Lower lobe of right lung (tissue), 2 donors: ENCODE measurements at places on chromosomes 16 and 17.
A peak's percentile ranks its signal among the peaks of the same experiment; 100 is the strongest.

DNA sequence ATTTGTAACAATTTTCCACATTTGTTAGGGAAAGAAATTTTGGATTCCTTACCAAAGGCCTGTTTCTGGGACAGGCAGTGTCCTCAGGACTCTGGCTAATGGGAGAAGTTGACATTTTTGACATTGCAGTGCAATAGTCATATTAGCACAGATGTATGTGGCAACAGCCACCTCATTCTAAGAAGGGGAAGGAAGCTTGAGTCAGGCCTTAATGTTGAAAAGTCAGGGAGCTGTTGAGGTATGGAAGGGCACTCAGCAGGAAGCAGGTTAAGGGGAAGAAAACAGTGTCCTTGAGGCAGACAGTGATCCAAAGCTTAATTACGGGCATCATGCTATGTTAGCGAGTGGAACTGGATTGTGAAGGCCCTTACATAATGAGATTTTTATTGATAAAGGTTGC, 20.9 kb downstream of the AKTIP start:
- no peak for DNase-seq

DNA sequence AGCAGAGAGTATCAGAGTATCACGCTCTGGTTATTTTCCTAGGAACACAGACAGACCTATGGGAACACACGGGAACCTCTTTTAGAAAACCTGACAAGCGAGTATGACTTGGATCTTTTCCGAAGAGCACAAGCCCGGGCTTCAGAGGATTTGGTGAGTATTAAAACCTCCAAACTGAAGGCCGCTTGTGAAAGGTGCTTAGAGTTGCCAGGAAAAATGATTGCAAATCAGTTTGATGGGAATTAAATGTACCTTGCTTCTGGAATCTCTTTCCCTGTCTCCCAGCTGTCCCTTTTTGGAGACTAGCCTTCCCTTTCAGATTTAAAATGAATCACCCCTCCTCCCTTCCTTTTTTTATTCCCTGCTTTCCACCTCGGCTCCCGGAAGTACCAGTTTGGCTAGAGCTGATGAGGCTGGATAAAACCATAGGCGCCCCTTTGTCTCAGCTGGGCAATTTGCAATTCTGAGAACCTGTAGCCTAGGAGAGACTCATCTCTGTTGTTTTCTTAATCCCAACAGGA, 27.3 kb downstream of the KAT7 start:
- no peak for DNase-seq

GRCh38 chr16:47486856-47487255, 25.7 kb downstream of the PHKB start:
- DNase-seq: no peak

DNA sequence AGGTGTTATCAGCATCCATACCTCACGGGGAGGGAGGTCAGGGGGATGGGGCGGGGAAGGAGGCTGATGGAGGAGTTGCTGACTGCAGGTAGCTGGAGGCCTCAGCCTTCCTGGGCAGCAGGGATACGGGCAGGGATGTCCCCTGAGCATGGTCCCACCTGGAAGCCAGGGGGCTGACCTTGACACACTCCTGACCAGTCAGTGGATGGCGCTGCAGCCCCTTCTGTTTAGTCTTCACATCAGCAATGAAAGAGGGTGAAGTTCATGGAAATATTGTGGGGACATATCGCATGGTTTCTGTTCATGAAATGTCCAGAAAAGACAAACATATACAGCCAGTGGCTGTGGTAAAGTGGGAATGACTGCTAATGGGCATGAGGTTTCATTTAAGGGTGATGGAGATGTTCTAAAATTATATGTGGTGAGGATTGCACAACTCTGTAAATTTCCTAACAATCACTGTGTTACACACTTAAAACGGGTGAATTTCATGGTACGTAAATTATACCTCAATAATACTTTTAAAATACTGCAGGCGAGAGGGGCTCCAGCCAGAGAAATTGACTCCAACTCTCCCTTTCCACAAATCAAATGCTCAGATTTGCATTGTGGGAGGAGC, 489.6 kb downstream of the CDH13 start:
- DNase-seq: no peak

- peak; percentile 17 for DNase-seq
Observed at GRCh38 chr16:88055356-88055755, 104.1 kb downstream of the BANP start.

DNA sequence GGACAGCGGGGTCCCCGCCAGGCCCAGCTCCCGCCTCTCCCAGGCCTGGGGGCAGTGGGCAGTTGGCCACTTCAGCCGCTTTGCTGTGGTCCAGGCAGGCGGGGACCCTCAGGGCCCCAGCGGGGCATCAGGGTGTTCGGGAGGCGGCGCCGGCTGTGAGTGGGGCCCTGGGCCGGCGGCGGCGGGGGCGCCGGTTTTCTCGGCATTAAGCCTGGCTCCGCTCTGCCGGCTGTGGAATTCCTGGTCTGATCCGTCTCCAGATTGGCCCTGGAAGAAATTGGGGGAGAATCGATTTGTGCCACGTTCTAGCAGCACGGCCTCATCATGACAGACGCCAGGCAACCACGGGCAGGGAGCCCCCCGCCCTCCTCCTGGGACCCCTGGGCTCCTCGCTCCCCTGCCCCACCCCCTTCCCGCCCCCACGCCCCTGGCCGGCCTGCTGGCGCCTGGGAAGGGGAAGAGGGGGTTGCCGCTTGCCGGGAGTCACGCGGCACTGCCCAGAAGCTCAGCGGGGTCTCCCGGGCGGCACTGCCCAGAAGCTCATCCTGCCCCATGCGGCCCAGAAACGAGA, 28.6 kb upstream of the SSTR5 start:
- no peak for DNase-seq

DNA sequence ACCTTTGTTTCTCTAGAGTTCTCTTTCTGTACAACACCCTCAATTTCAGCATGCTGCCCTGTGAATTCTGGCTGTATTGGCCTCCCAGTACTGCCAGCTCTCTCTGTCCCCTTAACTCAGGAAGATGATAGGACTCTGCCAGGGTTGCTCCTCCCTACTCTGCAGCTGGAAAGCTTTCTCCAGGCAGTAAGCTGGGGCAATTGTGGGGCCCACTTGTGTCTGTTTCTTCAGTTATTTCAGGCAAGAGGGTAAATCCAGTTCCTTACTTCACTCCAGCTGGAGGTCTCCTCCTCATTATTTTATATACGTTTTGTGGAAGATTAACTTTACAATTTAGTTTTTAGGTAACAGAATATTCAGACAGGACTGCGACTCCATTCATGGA, 9.9 kb downstream of the C17orf100 start:
- no peak for DNase-seq

DNA sequence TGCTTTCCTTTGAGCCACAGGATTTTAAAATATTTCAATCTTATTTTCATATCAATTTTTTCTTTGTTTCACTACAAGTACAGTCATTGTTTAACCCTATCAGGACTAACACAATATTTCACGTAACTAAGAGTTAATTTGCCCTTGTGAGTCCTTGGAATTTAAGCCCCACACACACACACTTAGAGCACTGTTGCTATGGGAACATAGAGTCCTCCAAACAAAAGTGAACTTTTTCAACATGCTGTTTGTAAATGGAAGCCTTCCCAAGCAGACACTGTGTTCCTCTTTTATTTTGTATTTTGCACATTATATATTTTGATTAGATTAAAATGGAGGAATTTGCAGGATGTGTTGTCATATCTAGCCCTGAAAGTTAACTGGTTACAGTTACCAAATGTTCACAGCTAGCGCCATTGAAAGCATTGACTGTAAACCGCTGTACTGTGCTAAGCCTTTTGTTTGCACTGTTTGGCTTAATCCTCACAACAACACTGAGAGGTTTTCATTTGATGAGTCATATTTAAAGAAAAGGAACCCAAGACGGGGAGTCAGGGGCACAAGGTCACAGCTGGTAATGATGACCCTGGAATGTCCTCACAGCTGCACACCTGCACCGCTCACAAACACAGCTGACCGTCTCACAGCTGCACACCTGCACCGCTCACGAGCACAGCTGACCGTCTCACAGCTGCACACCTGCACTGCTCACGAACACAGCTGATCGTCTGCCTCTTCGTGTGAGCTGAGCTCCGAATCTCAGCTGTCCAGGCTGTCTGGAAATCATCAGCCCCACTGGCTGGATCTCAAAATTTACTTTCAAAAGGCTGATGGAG, 6.3 kb downstream of the HSBP1 start:
- DNase-seq: no peak

- DNase-seq: no peak
Observed at GRCh38 chr17:31517524-31517923, 126.0 kb downstream of the RAB11FIP4 start.

DNA sequence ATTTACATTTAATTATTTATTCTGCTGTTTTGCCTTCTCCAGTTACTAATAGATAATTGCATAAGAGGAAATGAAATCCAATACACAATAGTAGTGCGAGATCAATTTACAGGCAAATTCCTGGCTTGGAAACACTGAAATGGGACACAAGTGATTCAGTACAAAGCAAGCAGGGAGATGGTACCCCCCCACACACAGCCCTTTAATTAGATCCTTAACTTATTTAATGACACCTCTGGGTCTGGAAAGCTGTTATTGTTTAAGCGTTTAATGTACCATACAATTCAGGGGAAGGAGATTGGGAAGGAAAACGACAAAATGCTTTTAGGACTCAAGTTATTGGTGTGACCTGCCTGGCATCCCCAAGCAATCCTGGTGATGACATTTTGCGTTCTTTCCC, 318.2 kb downstream of the NPIPA8 start:
- DNase-seq: no peak

DNA sequence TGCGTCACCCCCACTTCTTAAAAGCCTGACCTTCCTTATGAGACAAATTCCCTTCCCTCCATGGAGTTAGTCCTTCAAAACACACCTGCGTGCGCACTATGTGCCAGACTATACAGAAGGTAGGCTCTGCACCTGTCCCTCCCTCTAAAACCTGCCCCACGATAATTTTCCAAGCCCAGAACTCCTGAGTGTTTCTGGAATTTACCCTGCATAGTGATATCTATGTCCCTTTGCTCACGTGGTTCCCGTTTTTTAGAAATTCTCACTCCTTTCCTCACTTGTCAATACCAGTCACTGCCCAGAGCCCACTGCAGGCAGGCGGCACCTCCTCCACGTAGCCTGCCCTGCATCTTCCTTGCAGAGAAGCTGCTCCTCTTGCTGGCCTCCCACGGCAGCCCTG, 82.2 kb downstream of the SLC6A2 start:
- DNase-seq: no peak

DNA sequence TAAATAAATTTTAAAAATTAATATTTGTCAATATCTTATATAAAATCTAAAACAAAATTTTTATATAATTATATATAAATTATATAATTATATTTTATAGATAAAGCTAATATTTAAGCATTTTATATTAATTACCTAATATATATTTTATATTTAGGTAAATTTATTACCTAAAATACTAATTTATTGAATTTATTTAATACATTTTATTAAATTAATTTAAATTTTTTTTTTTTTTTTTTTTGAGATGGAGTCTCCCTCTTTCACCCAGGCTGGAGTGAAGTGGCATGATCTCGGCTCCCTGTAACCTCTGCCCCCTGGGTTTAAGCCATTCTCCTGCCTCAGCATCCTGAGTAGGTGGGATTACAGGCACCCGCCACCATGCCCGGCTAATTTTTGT, 22.4 kb downstream of the ATAD5 start:
- no peak for DNase-seq

DNA sequence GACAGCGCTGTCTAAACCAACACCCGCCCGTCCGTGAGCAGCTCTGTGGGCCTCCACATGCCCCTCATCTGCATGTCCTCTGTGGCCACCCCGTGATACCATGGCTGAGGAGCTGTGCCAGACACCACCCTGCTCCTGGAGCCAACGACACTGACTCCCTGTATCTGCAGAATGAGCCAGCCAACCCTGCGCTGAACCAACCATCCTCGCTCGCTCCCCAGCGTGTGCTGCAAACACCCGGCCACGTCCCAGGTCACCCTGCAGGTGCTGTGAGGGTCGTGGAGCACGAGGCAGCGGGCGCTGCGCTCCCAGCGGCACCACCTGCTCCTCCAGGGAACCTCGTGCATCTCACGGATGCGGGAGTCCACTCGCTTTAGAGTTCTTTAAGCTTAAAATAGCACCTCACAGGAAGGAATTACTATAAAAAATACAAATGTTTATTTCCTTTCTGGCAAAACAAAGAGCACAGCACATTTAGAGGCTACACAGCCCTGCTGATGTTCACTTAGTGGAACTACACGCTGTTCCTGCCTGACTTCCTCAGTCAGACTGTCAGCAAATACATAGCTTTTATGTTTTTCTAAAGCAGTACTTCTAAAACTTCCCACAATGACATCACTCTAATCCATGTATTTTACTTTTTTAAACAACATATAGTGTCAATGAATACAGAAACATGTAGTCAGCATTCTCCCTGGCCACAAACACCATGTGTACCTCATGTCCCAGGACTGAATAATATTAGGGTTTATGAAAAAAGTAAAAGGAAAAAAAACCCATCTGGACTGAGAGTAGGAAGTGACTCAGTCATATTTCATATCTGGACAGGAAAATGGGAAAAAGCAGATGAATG, 43.5 kb downstream of the MAP1LC3B start:
- no peak for DNase-seq

GRCh38 chr17:1623057-1623630, 5.5 kb downstream of the SLC43A2 start:
- no peak for DNase-seq
